Adrenal gland (tissue), 19 donors: ENCODE measurements at places on chromosomes 3 and 15.

- DNase-seq = no peak
Measured at GRCh38 chr3:54578417-54578816, 349.4 kb downstream of the LRTM1 start.

- no peak for DNase-seq
Measured at GRCh38 chr3:197000211-197000610, 29.4 kb downstream of the MELTF start.

DNA sequence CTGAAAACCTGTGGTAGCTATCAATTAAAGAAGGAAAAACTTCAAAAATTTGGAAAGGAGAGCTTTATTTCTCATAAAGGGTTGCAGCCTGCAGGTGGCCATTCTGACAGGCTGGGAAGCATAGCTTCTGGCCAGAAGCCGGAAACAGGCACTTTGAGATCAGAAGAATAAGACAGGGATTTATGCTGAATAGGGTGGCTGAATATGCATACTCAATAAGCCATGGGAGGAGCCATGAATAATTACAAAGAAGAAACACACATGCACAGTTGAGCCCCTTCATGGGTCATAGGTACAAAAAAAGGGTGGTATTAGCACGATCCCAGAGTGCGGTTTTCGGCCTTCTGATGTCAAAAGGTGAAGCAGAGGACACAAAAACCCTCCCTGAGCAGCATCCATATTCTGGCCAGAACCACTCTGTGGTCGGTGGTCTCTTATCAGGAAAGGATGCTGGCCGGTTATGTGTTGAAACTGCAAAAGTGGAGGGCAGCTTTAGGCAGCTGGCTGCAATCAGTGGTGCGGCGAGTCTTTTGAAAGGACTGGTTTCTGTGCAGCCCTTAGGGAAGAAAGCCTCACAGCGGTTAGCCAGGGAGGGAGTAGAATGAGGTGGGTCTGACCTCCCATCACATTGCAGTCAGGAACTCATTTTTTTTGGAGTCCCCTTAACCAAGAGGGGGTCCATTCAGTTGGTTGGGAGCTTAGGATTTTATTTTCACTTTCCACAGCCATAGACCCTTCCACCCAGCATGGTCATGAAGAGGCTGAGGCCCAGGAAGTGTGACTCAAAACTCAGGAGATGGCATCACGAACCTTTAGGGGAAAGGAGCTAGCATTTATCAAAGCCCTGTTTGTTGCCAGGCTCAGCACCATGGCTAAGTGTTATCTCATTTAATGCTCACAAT, 34.7 kb upstream of the CCDC174 start:
- DNase-seq = no peak

DNA sequence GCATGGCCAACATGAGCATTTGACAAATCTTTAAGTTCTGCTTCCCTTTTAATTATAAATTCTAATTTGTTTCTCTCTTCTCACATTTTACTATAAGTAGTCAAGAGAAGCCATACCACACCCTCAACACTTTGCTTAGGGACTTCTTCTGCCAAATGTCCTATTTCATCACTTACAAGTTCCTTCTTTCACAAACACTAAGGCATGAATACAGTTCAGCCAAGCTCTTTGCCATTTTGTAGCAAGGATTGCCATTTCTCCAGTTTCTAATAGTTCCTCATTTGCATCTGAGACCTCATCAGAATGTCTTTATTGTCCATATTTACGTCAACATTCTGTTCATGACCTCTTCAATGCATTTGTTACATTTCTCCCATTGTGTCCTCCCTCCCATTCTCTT, 29.4 kb downstream of the SLC22A14 start:
- no peak for DNase-seq

DNA sequence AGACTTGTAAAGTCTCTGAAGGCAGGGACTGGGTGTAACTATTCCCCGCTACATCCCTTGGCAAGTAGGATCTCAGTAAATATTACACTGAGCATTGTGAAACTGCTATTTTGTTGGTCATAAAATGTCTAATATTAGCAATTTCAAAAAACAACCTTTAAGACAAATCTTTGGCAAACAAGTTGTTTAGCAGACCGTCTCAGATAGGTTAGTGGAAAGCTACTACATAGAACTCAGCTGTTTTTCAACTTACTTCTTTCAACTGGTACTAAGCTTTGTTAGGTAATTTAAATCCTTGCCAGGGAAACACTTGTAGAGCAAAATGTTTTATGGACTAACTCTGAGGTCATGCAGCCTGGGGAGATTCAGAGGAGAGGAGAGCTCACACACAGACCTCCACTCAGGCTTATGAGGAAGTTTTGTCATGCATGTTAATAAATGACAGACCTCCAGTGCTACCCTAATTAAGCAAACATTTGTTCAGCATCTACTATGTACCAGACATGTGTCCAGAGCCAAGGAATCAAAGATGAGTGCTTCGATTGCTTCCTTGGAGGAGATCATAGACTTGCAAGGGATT, 61.6 kb upstream of the STAC start:
- DNase-seq = no peak

GRCh38 chr15:35605764-35606449, 59.9 kb upstream of the DPH6 start:
- no peak for DNase-seq

DNA sequence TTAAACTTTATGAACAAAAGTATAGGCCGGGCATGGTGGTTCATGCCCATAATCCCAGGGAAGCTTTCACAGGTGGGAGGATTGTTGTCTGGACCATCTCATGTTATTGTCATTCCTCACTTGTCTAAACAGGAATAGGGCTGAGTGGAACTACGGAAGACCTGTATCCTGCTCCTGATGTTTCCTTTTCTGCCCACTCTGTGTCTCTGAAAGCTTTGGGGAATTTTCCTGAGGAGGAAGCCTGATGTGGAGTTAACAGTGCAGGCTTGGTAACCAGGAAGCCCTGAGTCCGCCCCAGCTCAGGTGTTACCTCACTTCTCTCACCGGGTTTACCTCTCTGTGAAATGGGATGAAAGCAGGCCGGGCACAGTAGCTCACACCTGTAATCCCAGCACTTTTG, 2.0 kb upstream of the SS18L2 start:
- no peak for DNase-seq

- DNase-seq = no peak
Measured at GRCh38 chr15:96312641-96313335, 17.7 kb upstream of the NR2F2 start.

GRCh38 chr3:25665315-25666280, 891 bp upstream of the TOP2B start:
- no peak for DNase-seq

- DNase-seq = no peak
Measured at GRCh38 chr3:69511361-69511760, 125.5 kb upstream of the FRMD4B start.

GRCh38 chr15:89419370-89419984, 76.9 kb downstream of the RHCG start:
- DNase-seq = peak; percentile 49

DNA sequence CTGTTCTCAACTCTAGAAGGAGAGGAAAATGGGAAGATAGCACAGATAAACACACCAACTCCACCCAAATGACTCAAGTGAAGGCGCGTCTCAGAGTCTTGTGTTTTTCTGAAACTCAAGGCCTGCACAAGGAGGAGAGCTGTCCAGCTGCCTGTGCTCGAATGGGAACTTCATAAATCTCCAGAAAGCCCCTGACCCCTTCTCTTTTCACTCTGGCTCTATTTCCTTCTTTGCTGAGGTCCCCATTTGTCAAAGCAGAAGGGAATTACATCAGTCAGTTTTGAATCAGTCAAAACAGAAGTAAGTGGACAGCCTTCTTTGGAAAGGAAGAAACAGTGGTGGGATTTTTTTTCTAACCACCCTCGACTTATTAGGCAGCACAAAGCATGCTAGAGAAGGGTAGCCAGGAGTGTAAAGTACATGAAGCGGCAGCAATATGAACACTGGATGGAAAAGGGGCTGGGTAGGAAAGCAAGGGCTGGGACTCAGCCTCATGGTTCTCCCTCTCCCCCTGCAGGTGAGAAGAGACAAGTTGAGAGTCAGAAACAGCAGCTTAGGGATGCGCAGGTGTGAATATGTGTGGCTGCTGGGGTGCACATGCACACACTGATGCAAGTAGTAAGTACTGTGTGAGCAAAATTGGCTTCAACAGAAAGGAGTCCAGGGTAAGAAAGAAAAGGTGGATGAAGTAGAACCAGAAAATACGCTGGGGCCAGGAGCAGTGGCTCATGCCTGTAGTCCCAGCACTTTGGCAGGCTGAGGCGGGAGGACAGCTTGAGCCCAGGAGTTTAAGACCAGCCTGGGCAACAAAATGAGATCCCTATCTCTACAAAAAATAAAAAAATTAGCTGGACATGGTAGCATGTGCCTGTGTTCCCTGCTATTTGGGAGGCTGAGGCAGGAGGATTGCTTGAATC, 36.6 kb upstream of the MAGEF1 start:
- no peak for DNase-seq

GRCh38 chr15:75454471-75455378, 3.2 kb upstream of the SIN3A start:
- DNase-seq = peak; percentile 76

DNA sequence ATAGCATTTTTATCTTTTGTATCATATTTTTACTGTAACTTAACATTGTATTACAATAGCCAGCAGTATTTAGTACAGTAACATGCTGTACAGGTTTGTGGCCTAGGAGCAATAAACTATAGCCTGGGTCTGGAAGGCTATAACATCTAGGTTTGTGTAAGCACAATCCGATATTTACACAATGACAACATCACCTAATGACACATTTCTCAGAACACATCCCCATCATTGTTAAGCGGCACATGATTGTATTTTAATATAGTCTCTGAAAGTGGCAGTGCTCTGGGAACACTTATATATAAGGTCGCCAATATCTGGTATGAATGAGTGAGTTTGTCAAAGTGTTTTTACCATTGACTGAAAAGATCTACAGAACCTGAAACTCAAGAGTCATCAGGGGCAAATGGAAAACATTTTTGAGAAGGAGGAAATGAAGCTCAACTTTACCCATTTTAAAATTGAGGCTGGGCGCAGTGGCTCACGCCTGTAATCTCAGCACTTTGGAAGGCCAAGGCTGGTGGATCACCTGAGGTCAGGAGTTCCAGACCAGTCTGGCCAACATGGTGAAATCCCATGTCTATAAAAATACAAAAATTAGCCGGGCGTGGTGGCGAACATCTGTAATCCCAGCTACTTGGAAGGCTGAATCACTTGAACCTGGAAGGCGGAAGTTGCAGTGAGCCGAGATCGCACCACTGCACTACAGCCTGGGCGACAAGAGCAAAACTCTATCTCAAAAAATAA, 38.8 kb upstream of the TNFSF10 start:
- DNase-seq = no peak

GRCh38 chr3:73141525-73141924, 80.1 kb downstream of the EBLN2 start:
- no peak for DNase-seq

DNA sequence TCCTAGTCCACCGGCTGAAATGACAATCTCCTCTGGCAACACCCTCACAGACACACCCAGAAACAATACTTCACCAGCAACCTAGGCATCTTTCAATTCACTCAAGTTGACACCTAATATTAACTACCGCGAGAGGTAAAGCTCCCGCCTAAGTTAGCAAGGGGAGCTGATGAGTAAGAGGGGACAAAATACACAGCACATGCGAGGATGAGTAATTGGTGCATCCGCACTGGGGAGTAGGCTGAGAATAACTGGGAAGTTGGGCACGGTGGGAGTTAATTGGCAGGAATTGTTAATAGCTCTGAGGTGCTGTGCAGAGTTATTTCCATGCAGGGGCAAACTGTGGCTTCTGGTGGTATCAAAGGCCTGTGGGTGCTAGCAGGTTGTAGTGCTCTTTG, 14.5 kb upstream of the PLD1 start:
- DNase-seq = no peak

GRCh38 chr3:37680401-37680800, 181.3 kb upstream of the CTDSPL start:
- DNase-seq = peak; percentile 52

GRCh38 chr3:56885453-56885852, 83.7 kb upstream of the ARHGEF3 start:
- DNase-seq = no peak

DNA sequence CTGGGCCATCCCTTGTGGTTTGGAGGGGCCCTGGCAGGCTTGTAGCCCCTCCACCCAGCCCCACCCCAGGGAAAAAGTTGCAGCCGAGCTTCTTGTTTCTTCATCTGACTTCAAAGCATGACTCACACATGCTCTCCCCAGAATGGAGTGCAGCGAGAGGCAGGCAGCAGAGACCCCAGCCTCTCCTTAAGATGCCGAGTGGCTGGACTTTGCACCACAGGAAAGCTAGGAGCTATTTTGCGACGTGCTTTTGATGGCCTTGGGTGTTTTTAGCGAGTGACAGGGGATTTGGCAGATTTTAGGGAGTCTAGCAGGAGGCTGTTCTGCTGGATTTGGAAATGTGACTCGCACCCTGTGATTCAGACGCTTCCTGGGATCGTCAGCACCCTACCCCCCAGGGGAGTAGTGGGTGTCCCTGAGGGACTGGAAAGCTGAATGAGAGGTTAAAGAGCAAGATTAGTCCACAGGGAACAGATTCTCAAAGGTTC, 14.2 kb downstream of the BAHD1 start:
- DNase-seq = peak; percentile 66

DNA sequence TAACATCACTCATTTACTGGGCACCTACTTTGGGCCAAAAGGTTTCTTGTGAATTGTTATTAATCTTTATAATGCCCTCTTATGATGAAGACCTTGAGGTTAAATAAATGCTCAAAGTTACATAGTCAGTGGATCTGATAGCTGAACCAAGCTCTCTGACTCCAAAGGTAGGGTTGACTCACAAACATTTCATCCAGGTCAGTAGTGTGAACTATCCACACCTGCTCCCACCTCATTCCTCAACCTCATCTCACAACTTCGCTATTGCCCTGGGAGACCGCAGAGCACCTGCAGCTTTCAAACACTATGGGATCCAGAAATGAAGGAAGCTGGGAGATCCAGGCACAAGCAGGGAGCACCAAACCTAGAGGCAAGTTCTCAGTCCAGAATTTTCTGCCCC, 93.8 kb upstream of the FGF12 start:
- DNase-seq = no peak

DNA sequence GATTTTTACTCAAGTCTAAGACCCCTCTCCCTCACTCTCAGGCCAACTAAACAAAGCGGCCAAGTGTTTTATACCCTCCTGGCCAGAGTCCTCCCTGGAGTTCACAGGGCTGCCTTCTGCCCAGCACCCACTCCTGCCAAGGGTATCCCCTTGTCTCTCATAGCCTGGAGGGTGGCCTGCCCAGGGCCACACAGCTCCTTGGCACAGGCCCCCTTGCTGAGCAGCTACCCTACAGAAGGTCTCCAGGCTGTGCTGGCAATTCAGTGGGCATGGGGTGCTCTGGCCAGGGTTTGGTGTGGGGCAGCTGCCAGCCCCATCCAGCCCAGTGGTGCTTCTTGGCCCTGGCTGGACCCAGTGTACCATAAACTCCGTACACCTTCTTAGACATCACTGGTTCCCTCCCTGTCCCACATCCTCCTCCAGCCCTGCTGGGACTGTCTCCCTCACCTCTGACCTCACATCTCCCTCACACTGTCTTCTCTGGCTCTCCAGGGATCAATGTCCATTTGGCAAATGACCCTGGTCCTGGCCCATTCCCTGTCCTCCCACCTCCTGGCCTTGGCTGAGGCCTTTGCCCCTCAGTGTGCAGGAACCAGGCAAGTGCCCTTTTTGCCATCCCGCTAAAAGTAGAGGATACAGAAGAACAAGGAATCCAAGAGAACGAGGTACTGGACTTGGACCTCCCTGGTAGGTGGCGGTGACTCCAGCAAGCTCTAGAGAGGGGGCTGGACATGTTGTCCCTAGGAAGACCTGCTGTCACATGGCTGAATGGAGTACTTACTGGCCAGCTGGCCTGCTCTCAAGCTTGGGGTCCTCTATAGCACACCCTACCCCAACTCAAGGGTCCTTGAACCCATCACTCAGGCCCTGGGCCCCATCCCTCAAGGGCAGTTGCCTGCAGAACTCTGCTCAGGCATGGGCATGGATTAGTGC, 50.0 kb upstream of the TRPM1 start:
- DNase-seq = no peak

- no peak for DNase-seq
Measured at GRCh38 chr3:126529585-126530170, 5.7 kb downstream of the CHST13 start.
